ENCODE measurements at places on chromosomes 4 and X.

DNA sequence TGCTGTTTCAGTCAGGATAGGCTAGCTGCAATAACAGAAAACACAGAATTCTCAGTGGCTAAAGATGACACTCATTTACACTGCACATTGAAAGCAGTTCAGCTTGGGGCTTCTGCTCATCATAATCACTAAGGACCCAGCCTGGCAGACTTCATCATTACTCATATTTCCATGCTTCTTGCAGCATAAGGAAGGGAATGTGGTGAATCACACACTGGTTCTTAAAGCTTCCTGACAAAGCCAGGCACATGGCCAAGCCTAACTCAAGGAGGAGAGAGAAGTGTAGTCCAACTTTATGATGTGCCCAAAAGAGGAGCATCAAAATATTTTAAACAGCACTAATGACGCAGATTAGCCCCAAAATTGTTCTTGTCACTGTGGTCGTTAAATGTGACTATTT is 186.5 kb downstream of the BANK1 start:
- DNase-seq, result no peak

DNA sequence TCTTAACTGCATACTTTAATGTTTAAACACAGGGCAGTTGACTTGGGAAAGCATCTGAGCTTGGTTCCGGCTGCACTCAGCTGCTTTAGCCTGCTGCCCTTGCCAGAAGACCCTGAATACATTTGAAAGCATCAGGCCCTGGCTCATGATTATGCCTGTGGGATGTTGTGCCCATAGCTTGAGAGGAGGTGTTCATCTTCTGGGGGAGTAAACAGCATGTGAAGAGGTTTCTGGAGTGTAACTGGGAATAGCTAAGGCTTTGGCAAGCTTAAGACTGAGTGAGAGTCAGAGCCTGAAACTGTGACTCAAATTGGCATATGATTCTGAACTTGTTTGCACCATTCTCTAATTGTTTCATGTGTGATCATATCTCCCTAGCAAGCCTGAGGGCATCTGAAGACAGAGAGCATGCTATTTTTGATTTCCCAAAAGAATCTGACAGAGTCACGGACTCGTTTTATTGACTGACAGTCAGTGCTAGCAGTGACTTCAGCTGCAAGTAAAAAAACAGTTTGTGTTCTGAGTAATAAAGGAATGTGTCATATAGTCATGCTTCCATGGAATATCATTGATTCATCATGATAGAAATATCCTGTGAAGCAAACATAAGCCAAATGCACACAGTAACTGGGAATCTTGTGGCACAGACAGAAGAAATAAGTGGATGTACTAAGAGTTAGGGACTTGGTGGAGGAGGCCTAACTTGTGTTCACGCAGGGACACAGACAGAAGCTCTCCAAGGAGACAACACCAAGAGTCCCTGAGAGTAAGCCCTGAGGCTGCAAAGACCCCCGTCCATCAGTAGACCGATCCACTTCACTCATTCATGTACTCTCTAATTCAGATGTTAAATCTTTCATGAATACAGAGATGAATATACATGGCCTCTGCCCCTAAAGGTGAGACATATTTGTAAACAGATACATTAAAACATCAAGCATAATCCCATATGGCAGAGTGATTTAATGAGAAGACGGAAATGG is 100.7 kb downstream of the SYNPO2 start:
- no peak for DNase-seq

- no peak for DNase-seq
Measured at GRCh38 chr4:147371661-147372060, 109.2 kb upstream of the EDNRA start.

DNA sequence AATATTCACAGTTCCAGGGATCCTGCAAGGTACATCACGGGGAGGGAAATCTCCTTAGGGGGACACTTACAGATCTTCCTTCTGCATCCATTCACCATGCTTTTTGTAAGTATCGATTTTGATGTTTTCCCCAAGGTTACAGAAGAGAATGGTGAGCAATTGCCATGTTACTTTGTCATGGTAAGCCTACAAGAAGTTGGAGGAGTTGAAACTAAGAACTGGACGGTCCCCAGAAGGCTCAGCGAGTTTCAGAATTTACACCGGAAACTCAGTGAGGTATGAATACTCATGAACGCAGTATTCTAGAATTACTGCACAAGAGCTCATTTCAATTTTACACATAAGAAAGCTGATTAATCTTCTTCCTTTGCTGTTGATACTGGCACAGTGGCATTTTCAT is 53.9 kb downstream of the LRP2BP start:
- no peak for DNase-seq

DNA sequence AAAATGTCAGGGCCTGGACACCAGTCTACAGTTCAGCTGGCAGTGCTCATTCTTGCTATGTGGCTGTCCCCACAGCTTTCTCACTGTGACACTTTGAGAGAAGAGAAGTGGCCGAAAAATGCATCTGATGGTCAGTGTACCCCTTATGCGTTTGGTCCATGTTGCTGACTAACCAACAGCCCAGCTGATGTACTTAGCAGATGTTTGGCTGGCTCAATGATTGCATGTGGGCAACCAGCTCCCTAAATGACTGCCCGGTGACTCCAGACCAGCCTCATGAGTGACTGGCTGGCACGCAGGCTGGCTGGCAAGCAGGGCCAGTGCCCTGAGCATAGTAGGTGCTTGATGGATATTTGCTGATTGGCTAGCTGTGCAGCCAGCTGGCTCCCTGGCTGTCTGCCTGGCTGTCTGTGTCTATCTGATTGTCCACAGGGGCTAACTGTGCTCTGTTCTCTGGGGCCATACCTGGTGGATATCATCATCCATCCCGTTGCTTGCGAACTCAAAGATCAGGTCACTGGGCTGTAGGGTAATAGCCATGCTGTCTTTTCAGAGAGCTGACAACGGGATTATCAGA is 29.4 kb downstream of the ELF4 start:
- no peak for DNase-seq

DNA sequence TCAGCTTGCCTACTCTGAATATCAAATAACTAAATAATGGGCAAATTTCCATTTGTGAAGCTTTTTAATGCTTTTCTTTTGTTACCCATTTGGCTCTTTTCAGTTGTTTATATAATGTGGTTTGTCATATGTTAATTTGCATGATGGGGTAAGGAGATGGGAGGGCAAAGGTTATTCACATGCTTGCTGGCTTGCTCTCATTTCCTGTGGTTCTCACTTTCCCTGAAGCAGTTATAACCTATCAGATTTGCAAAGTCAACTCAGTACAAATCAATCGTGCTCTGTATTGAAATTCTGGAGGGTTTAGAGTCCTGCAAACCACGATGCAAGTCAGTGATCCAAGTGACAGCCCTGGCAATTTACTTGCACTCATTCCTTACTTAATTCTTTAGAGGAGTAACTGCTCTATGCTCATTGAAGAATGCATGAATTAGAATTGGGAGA is 711.2 kb downstream of the ADGRL3 start:
- peak; percentile 6 for DNase-seq

DNA sequence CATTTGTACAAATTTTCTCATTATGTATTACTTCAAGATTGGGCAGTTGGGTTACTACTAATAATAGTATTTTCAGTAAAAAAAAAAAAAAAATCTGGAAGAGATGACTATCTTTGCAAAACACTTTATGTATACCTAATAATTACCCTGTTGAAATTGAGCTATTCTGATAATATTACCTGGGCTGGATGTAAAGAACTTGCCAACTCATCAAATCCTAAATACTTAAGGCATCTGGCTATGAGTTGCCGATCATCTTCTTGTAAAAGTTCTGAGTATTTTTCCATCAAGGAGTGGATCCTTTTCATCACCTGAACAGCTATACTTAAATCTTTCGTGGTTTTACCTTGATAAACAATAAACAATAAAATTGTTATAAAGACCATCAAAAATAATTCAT is 42.7 kb downstream of the DDX60 start:
- no peak for DNase-seq

DNA sequence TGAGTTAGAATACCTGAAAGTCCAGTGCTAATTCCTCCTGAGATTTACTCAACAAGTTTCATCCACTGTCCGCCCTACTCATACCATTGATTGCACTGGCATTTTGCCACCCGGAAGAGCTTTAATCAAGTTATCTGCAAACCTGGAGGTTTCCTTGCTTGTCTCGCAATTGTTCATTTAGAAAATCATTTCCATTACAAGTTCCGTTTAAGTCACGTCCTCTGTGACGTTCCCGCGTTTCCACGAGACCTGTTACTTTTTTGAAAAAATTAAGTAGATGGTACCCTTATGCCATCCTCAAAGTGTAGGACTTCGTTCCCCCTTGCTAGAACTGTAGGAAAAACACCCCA is 761 bp upstream of the FRYL start:
- DNase-seq, result peak; percentile 79

DNA sequence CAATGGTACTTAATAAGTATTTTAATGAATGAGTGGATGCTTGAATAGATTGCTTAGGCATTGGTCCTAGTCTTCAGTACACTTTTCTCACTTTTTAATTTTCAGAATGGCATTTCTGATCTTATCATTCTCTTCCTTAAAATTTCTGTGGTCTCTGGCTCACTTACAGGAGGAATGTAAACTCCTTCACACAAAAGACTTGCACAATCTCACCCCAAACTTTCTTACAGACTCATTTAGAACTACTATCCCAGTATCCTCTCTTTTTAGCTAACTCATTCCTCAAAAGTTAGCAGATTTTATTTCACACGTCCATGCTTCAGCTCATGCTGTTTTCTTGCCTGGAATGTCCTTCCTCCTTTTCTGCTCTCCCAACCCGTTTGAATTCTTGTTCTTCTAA is 350.1 kb downstream of the GRXCR1 start:
- DNase-seq, result peak; percentile 14

DNA sequence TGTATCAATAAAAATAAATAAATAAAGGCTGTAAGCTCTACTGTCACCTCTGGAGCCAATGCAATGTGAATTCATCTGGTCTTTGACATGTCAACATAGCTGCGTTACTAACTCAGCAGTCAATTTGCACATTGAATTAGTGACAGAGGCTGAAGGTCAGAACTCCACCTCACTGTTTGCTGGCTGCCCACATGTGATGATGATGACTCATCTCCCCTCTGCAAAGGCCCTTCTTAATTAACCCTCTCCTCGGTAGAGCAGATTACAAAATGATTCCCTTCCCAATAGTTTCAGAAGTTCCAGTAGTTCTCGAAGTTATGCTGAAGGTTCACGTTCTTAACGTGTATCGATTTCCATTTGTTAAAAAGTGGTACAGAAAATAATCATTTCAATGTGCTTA is 1626.0 kb upstream of the TENM3 start:
- no peak for DNase-seq

DNA sequence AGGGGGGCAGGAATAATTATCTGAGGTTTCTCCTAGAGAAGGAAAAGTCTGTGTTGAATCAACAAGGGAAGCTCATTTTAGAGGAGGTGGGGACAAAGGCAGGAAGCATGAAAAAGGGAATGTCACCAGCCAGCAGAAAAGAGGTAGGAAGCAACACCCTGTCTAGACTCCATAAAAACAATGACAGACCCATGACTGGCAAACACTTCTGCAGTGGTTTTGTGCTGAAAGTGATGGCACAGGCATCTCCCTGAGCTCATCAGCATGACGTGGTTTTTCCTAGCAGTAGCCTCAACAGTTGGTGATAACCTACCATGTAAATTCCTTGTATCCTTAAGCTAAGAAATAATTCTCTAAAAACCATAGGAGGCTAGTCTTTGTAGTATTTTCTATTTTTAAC is 110.7 kb upstream of the GALNT7 start:
- DNase-seq, result no peak

DNA sequence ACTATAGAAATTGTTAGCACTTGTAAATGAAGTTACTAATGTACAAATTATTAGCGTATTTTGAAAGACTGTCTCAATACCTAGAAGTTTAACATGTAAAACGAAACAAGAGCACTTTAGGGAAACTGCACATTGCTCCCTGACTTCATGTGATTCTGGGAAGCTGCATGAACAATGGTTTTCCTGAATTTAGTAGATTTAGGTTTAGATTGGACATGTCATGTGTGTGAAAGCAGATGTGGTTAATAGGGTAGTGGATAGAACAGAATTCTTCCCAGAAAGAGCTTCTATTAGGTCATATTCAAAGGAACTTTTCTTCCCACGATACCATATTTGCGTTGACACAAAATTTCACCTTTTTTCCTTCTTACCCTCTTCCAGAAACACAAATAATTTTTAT is 14.9 kb upstream of the CXCL8 start:
- no peak for DNase-seq

GRCh38 chr4:103994059-103994458 is 274.3 kb upstream of the TACR3 start:
- peak; percentile 6 for DNase-seq

DNA sequence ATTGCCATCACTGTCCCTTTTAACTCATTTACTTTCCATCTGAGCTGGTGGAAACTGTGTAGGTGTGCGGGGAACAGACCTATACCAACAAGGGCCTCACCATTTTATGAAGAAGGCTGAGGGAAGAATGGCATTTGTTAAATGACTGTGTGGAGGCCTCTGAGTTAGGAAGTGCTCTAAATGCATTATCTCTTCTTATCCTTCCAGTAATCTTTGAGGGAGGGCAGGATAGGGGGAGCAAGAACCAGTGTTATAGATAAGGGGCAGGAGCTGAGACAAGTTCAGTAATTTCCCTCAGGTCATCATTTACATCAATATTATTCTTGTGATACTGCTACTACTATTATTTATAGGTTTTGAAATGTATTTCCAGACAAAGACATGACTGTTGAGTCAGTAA is 122.4 kb upstream of the PDLIM3 start:
- DNase-seq, result no peak

DNA sequence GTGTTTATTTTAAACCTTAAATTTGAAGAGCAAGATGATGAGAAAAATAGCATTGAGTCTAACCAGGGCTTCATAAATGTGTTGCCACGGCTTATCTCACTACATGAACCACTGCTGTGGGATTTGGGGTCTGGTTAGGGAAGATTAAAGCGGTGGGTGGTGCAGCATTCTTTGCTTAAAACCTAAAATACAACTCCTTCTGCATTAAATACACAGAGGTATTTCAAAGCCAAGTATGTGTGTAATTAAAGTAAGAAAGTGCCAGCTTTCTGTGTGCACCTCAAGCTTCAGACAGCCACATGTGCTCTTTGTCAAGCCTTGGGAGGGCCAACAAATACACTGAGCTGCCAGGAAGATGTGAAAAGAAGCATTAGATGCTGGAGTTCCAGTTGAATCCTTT is 128.0 kb downstream of the CPE start:
- peak; percentile 60 for DNase-seq

- no peak for DNase-seq
Measured at GRCh38 chr4:158814207-158814606, 45.4 kb downstream of the FNIP2 start.

- peak; percentile 53 for DNase-seq
Measured at GRCh38 chr4:2812612-2813354, 19.9 kb downstream of the SH3BP2 start.

- no peak for DNase-seq
Measured at GRCh38 chr4:169811476-169811875, 53.7 kb upstream of the HPF1 start.

DNA sequence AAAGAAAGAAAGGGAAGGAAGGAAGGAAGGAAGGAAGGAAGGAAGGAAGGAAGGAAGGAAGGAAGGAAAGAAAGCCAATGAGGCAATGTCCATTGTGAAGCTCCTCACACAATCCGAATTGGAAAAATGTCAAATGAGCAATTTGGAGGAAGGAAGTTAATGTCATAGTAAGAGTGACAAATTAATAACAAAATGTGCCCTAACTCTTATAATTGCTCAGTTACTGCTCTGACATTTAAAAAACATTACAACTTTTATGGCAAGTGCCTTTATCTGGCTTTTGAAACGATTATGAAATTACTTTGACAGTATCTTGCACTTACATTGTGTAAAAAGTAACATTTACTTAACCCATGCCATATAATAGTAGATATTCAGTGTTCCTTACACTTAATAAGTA is 96.5 kb upstream of the EFHC2 start:
- DNase-seq, result peak; percentile 15

GRCh38 chrX:45261005-45261404 is 60.3 kb upstream of the DIPK2B start:
- DNase-seq, result no peak
